ENCODE measurements at places on chromosomes 1 and 21. TPM values are rescaled to one million over a fixed set of nuclear protein-coding genes. Genes with fewer than 3 reads are reported as not detected.

DNA sequence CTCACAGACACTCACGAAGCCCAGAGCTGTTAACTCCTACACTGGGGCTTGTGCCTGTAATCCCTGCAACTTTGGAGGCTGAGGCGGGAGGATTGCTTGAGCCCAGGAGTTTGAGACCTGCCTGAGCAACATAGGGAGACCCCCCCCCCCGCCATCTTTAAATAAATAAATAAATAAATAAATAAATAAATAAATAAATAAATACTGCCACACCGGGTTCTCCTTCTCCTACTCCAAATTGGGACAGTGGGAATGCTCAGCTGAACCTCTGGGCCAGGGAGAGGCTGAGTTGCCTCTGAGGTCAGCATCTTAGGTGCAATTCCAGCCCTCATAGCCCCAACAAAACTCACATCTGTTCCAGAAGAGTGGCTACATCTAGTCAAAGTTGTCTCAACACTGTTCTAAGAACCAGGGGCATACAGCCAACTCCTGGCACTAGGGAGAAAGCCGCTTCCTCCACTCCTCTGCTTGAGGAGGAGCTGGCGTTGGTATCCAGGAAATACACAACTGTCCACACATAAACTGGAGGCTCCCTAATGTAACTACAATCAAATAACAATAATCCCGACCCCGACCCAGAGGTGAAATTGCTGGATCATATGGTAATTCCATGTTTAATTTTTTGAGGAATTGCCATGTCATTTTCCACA is 27.0 kb downstream of the C1orf216 start:
- no peak for DNase-seq

GRCh38 chr1:202968351-202968750 is 1.3 kb upstream of the CYB5R1 start:
- DNase-seq, result no peak

Gene TCHH
- under 0.01 TPM for total RNA-seq

Gene OR2G6
- not detected for total RNA-seq
